Thyroid gland (tissue), 4 donors: ENCODE measurements at places on chromosomes 3 and 15.

GRCh38 chr3:58470363-58471024 lies 21.4 kb upstream of the KCTD6 start:
- no peak for DNase-seq

DNA sequence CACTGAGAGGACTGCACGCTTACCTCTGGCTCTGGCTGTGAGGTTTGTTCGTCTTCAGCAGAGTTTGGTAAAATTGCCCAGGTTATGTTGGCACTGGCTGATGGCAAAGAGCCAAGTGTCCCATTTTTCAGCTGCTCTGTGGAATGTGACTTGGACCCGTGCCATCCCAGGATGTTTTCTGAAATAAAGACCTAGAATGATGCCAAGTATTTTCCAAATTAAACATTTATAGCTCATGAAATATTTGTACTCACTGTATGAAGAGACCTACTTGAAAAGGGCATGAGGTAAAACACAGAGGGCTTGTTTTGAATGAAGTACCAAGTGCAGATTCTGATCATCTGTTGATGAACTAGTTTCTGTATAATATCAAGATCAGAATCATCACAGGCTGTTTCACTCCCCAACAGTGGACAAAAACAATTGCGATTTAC lies 200.5 kb downstream of the STT3B start:
- peak; percentile 93 for DNase-seq

- DNase-seq: no peak
Measured at GRCh38 chr3:109265295-109265694, 51.0 kb downstream of the DPPA2 start.

- no peak for DNase-seq
Measured at GRCh38 chr3:123090728-123091531, 24.1 kb downstream of the PDIA5 start.

- DNase-seq: no peak
Measured at GRCh38 chr3:2876362-2876761, 233.8 kb downstream of the IL5RA start.
